ENCODE measurements at places on chromosomes 13 and 19.

DNA sequence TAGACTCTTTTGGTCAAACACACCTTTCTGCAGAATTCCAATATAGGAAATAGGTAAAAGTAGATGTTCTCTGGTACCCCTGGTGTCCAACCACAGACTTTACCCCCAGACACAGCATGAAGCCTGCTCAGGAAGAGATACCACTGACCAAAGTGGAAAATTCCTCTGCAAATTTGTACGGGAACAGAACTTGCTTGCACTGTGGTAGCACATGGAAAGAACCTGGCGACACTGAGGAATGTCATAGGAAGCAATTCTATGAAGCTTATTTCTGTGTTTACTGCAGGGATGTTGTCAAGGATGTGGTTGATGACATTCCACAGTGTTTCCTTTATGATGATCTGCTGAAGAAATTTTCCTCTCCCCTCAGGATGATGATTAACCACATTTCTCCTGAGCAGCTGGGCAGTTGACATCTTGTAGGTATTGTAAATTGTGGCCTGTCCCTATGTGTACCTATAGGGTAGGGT, 48.9 kb upstream of the TNFSF11 start:
- no peak for DNase-seq

DNA sequence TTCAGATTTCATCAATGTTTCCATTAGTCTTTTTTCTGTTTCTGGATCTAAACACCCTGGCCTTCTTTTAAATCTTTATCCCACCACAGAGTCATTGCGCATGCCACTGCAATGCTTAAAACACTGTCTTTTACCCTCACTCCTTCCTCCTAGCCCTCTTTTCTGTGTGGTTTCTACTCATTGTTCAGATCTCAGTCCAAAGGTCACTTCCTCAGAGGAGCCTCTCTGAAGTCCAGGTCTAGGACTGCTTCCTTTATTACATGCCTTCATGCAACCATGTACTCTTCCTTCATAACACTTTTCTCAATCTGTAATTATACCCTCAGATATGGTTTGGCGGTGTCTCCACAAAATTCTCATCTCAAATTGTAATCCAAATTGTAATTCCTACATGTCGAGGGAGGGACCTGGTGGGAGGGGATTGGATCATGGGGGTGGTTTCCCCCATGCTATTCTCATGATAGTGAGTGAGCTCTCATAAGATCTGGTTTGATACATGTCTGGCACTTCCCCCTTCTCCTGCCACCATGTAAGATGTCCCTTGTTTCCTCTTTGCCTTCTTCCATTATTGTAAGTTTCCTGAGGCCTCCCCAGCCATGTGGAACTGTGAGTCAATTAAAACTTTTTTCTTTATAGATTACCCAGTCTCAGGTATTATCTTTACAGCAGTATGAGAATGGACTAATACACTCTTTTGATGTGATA, 808.9 kb downstream of the DIAPH3 start:
- no peak for DNase-seq

GRCh38 chr19:49858088-49858985, 7.4 kb downstream of the PTOV1 start:
- no peak for DNase-seq

- DNase-seq, result no peak
Measured at GRCh38 chr13:97492684-97493371, 58.9 kb downstream of the RAP2A start.

GRCh38 chr19:43625918-43626579, 6.6 kb upstream of the ZNF428 start:
- DNase-seq, result no peak

GRCh38 chr13:25286308-25286968, 850 bp downstream of the MTMR6 start:
- DNase-seq, result no peak

GRCh38 chr19:4991538-4991937, 22.6 kb downstream of the KDM4B start:
- DNase-seq, result no peak

All from thoracic aorta (tissue), 2 donors.